Activated T-helper 1 cell treated with anti-CD3 and anti-CD28 coated beads, Interleukin-2, amount 50 U/mL, for 16 hours (primary cell): ENCODE measurements at places on chromosomes 6 and 20.

- DNase-seq: no peak
Measured at GRCh38 chr6:40906759-40907158, 132.3 kb downstream of the UNC5CL start.

- no peak for DNase-seq
Measured at GRCh38 chr6:105077596-105078385, 102.0 kb downstream of the POPDC3 start.

DNA sequence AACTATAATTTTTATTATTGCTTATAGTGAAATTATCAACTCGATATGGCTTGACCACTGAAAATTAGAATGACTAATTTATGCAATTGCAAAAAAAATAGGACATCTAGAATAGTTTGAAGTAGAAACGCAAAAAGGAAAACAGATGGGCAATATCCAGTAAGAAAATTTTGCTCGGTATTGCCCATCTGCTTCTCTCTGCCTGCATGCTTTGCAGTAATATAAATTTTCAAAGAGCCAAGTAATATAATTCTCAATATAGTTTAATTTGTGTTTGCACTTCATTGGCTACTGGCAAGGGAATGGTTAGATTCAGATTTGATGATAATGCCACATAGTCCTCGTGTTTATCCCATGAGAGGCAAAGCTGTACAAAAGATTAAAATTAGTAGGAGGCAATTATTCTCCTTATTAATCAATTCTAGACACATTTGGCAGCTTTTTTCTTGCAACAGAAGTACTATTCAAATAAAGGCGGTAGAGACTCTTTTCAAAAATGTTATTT, 27.3 kb upstream of the LAMA2 start:
- no peak for DNase-seq

DNA sequence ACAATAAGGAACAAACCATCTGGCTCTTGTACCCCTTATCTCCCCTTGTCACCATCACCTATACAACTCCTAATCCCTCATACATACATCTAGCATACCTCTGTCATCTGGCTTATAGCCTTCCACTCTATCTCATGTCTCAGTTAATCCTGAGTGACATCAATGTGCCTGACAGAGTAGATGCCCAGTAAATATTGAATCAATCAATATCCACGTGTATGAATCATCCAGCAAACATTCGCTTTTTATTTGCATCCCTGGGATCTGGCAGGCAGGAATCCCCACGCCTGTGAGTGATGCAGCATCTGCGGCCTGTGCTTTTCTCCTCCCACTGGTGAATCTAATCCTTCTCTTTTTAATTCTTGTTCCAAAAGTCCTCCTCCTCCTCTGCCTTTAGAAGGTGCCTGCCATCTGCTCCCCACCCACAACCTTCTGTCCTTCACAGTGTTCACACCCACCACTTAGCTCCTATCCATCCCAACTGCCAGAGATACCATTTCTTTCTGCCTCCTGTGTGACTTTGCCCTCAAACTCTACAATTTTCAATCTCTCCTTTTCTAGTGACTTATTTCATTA, 37.6 kb downstream of the ZNF391 start:
- DNase-seq: no peak

- DNase-seq: no peak
Measured at GRCh38 chr6:138455746-138456400, 43.4 kb downstream of the NHSL1 start.

DNA sequence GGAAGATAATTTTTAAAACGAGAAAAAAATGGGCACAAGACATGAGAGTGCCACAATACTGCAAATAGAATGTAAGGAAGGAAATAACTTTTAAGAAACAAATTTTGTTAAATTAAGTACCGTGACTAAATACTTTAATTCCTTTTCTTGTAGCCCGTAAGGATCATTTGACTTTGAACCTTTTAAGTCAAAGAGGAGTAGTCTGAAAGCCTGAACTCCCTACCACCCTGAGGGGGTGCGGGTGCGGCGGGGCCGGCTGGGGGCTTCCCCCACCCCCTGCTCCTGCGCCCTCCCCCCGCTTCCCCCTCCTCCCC, 231 bp upstream of the PHACTR2 start:
- DNase-seq: no peak

DNA sequence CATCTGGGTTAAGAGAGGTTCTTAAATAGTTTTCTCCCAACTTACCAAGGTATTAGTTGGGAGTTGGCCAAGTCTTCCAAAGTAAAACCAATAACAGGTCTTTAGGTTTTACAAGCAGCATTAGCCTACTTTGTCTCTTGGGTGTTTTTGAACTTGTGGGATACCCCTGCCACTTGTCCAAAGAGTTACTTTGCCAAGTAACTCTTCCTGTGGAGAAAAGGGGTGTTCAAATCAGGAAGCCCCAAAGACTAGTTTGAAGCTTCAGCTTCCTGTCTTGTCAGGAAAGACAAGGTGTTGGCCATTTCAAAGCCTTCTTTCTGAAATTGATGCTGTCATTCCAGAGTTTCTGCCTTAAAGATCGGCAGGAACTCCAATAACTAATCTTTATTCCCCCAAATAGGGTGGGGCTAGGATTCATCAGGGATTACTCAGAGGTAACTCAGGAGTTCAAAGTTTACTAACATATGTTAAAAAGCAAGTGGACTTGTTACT, 822 bp downstream of the RAB22A start:
- no peak for DNase-seq

DNA sequence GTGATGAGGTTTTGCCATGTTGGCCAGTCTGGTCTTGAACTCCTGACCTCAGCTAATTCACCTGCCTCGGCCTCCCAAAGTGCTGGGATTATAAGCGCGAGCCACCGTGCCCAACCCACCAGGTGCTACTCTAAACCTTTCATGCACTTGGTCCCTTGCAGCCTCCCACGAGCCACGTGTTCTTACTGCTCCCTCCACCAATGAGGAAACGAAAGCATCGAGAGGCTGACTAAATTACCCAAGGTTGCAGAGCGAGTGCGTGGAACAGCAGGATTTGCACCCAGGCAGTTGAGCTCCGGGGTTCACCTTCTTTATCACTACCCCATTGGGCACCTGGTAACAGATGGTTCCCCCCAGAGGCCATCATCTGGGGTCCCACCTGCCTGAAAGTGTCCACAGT, 208.3 kb downstream of the LY86 start:
- no peak for DNase-seq
